ENCODE measurements at places on chromosomes 16 and 17.

GRCh38 chr16:85697431-85697830 lies 8.7 kb upstream of the GINS2 start:
- DNase-seq, result no peak

DNA sequence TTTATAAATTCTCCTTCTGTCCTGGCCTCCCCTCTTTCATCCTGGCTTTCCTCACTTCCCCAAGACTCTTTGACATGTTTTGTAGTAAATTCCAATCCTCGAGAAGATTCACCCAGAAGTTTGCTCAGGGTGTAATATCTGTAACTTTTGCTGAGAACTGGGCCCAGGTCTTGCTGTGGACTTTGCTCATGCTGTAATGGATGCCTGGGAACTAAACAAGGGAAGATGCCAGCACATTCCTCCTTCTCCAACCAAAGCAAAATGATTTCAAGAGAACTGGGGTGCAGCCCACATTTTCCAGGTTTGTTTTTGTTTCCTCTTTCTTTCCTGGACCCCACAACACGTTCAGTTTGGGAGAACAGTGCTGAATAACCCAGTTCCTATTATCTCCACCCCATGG lies 6.6 kb upstream of the SALL1 start:
- DNase-seq, result no peak

GRCh38 chr16:64626776-64627175 lies 495.1 kb downstream of the CDH11 start:
- no peak for DNase-seq

GRCh38 chr16:11869353-11870228 lies 18.2 kb upstream of the RSL1D1 start:
- no peak for DNase-seq

- DNase-seq, result no peak
Measured at GRCh38 chr17:73703192-73703591, 58.9 kb upstream of the SDK2 start.

DNA sequence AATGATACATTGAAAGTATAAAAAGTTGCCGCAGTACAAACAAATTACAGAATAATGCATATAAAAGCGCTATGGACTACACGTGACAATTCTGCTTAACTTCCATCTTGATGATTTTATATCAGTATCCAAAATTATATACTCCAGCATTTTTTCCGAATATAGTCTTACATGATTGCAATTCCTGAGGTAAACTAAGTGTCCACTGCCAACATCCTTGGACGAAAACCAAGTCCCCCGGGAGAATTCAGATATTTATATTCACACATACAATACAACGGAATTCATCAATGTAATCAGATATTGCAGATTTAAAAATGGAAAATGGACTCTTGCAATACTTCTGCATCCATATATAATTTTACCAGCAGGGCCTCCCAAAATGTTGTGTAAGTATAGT lies 8.9 kb upstream of the MYH11 start:
- DNase-seq, result no peak

DNA sequence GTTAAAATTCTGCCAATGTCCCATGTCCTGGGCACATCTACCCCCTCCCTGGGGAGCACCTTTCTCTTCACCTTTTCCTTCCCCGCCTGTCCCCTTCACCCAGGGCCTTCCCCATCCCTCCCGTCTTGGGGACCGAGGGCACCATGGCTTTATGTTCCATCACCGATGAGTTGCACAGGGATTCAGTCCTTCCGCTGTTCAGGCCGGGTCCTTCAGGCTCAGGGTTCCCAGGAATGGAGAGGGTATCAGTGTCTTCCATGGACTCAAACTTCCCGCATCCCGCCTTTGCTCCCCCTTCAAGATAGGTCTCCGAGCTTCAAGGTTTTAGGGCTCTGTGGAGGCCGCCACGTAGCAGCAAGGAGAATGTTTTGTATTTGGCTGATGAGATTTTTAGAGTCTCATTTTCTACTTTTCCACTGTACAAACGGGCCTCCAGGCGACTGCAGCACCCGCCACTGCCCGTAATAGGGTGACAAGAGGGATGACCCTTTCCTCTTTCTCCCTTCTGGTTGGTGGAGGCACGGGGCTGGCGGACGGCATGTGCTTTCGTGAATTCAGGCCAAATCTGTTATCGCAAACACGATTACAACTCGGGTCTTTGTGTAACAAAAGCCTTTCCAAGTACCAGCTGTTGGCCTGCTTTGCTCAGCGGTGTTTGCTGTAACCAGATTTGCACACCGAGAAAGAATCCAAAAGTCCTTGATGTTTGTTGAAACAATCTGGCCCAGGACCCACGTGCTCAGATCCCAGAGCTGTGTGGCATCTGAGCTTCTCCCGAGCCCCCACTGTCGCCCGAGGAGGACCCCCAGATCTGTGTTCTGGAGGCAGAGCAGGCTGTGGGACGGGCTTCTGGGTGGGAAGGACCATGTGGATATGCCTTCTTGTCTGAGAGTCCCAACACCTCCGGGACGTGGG lies 236.3 kb downstream of the SEC14L1 start:
- DNase-seq, result no peak

DNA sequence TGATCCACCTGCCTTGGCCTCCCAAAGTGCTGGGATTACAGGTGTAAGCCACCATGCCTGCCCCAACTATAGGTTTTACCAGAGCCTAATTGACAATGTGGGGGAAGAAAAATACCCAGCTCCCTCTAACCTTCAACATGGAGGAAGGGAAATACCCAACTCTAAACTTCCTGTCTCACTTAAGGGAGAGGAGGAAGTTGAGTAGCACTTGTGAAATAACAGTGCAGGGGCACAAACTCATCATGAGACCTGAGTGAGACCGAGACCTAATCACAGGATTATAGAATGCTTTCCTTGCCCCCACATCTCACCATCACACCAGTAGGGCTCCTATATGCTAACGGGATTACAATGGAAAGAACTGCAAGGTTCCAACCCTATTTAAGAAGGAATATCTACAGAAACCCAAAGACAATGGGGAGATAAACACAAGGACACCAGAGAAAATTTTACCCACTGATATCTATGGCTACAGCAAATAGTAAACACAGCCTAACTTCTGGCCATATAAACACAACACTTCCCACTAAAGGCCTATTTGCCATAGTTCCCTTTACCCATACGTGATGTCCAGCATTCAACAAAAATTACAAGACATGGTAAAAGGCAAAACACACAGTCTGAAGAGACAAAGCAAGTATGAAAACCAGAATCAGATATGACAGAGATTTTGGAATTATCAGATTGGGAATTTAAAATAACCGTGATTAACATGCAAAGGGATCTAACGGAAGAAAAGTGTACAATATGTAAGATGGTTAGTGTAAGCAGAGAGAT lies 26.9 kb downstream of the OR3A1 start:
- no peak for DNase-seq

GRCh38 chr17:12902046-12902445 lies 112.7 kb downstream of the ARHGAP44 start:
- DNase-seq, result no peak

DNA sequence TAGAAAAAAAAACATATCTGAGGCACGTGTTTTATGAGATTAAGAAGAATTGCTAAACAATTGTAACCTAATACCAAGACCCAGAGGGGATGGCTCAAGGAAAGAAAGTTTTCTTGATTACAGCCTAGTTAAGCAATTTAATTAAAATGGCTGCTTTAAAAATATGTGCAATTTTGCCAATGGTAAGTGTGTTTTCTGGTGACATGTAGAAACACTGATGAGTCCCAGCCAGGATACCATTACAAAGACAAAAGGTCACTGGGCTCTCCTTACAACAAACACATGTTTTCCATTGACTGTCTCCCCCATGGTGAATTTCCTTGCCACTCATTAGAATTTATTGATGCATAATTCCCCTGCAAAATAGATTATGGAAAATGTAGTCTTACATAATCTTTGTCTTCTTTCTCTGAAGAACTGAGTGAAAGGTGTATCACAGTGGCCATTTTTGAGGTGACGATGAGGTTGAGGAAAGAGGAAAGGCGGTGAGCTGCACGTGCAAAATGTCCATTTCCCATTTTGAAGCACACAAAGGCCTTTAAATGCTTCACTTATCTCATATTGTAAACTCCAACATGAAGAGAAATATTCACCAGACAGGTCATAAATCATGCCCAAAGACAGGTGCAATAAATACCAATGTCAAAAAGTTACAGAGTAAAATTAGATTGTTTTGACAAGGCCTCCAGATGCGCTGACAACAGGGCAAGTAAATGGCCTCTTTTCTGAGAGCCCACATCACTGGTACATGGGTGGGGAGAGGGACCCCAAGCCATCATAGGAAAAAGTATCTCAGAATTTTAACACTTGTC lies 696.9 kb downstream of the KCNJ2 start:
- no peak for DNase-seq

GRCh38 chr17:36008998-36009665 lies 7.8 kb upstream of the CCL15 start:
- DNase-seq, result no peak

DNA sequence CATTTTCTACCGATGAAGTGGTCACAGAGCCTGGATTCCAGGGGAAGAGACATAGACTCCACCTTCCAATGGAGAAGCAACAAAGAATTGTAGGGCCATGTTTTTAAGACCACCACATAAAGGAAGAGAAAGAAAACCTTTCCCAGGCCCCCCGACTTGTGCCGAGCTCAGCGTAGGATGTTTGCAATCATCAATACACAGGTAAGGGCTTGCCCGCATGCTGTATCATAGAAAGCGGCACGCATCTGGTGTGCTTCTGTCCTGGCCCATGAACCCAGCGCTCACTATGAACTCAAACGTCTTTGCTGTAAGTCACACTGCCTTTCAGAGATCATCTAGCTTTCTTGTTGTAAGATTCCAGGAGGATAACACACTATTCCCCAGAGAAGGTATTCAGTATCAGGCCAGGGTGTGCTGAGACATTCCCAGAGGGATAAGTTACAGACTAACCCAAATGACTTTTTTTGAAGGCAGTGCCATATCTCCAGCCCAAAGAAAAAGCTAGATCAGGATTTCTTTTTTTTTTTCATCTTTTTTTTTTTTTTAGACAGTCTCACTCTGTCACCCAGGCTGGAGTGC lies 79.5 kb upstream of the RPL38 start:
- no peak for DNase-seq

DNA sequence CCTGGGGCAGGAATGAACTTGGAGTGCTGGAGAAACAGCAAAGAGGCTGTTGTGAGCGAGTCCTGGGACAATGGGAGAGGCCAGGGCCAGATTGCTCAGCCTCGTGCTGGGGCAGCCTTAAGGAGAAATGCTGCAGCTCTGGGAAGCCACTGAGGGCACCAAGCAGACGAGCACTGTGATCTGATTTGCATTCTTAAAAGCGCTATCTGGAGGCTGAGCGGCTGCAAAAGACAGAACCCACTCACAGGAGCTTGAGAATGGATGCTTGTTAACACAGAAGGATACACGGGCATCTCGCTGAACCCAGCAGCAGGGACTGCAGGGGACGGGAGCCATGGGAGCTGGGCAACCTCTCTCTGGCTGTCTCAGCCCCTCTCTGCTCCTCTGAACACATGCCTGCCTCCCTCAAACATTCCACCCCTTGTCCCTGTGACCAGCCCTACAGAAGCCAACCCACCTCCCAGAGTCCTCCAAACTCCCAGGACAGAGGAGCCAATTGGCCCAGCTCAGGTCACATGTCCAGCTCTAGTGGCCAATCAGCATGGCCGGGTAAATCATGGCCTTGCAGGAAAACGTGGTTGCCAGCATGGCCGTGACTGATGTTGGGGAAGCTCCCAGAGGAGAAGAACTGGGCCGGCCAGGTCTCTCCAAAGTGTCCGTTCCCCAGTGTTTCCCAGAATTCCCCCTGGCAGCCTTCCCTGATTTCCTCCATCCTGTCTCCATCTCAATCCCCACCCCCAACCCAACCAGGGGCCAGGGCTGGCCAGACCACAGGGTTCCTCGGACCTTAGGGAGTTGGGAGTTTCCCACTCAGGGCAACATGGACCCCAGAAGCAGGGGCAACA lies 60.3 kb downstream of the GSG1L start:
- DNase-seq, result no peak

DNA sequence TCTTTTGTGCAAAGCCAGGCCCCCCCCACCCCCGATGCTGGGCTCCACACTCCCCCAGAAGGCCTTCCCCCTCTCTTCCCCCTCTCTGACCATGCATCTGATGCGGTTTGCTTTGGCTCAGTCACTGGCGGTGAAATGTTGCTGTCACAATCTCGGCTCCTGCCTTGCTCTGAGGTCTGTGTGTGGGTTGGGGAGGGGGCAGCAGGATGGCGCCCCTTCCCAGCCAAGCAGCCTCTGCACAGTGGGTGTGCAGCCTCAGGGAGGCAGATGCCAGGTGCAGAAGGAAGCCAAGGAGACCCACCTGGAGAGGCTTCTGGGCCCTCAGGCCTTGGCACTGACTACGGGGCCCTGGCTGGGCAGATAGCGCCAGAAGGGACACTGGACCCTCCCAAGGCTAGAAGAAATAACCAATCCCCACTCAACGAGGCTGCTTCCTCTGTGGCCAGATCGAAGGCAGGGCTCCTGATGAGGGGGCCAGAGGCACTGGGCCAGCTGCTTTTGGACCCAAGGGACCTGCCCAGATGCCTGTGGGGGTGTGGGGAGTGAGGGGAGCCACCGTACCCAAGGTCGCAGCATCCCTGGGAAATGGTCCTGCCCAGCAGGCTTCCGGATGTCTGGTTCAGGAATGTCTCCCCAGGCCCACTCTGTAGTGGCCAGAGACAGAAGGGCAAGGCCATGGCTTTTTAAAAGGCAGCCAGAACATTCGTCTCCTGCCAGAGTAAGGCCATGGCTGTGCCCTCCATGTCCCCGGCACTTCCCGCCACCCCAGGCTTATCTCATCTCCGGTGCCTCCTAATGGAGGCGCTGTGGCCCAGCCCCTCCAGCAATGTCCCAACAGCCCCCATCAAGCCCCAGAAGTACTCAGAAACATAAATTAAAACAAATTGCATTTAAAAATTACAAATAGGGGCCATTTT lies 43.4 kb upstream of the SLC38A10 start:
- DNase-seq, result no peak

DNA sequence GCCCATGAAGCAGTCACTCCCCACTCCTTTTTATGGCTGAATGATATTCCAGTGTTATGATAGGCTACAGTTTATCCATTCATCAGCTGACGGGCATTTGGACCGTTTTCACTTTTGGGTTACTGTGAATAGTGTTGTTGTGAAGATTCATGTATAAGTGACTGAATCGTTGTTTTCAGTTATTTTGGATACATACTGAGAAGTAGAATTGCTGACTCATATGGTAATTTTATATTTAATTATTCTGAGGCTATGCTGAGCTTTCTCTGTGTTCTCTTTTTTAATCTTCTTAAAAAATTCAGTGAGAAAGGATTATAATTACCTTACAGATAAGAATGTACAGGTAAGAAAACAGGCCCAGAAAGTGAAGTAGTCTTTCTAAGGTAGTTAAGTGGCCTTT lies 117.9 kb upstream of the MPHOSPH6 start:
- no peak for DNase-seq

GRCh38 chr17:50634915-50635731 lies 442 bp downstream of the ABCC3 start:
- DNase-seq, result no peak
